Kasumi-1 (cell line): ENCODE measurements at places on chromosomes 2 and 18.

DNA sequence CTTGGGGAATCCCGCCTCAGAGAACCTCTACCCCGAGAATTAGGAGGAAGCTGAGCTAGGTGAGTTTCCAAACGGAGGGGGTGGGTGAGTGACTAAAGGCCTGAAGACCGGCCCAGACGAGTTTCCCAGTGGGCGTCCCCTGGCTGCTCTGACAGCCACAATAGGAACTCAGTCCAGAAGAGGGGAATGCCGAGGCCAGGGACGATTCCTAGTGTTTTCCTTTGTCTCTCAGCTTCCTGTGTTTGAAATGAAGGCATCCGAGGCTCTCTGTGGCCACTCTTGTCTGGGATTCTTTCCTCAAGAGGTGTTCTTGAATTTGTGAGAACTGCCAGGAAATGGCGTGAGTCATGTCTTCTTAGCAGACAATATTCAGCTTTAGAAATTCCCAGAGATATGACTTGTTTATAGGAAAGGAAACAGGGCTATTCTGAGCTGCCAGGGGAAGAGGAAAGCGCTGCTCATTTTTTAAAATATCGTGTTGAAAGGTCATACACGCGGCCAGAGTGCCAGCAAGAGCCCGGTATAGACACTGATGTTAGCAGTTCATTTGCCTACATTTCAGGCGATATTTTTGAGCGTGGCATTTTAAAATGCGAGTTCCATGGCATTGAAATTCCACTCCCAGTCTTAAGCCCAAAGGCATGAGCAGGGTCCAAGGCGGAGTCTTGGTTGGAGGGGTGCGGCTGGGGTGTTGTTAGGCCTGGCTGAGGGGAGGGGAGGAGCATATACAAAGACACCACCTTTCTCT, 169.1 kb upstream of the KLF7 start:
- no peak for DNase-seq

DNA sequence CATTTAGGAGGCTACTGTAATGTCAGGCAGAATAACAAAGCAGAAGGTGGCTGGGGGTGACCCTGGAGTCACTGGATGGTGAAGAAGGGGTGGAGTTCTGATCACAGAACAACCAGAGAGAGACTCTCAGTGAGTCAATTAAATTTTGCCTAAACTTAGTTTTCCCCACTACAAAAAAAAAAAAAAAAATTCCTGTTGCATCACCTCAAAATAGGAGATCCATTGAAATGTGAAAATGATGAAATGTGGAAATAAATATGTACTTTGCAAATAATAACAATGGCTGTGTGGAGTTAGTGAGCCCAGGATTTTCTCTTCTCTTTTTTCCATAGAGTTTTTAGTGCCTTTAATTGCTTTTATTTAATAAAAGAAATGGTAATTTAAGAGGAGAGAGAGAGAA, 165.5 kb downstream of the GFPT1 start:
- no peak for DNase-seq

DNA sequence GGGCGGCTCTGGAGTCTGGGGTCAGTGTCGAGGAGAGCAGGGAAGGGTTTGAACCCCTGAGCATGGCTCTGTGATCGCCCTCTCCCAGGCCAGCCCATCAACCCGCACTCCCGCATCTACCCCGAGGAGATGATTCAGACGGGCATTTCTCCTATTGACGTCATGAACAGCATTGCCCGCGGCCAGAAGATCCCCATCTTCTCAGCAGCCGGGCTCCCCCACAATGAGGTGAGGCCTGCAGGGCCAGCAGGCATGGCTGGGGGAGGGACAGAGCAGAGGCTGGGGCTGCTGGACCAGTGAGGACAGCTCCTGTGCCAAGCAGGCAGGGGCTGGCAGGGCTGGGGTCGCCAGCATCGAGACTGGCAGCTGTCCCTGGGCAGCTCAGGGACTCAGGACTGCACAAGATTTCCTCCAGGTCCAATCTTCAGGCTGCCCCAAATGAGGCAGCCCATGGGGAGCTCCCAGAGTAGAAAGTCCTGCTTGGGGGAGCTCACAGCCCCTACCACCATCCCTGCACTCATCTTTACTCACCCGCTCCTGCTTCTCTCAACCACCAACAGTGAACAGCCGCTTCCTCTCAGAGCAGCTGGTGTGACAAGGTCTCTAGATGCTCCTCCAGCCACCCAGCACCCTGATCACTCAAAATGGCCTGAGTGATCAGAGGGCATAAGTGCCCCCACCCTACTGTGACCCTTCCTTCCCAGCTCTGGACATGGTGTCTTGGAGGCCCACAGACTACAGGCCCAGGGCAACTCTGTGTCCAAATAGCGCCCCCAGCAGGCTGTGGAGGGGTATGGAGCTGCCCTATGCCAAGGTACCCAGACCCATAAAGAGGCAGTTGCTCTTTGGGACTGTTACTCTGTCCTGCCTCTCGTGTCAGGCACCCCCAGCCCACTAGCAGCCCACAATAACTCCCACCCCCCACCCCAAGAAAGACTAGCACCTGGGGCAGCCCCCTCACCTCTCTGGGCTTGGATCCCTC, 18.3 kb upstream of the ANKRD53 start:
- DNase-seq, result no peak

DNA sequence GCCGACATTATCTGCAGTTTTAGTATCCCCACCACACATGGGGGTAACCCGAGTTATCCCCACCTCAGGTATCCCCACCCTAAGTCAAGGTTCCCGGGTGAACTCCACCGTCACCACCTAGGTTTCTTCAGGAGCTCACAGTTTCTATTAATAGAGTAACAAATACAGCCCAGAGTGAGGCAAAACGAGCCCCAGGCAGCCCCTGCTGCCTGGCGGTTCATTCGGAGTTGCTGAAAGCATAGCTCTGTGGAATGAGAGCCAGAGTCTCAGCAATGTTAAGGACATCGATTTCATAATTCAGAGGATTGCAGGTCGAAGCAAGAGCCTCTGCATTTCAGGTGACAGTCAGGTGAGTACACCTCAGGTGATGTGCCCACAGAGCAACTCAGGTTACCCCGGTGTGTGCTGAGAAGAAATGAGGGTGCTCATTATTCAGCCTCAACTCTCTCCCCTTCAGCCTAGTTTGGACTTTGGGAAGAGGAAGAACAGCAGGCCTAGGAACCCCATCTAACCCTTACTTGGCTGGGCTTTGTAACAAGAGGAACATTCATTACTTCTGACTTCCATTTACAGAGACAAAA, 10.7 kb downstream of the SATB2 start:
- DNase-seq, result no peak

- no peak for DNase-seq
These were observed 90.1 kb downstream of the DPP4 start for GRCh38 chr2:161983866-161984265.

GRCh38 chr2:113206251-113206650, 32.5 kb downstream of the PSD4 start:
- DNase-seq, result no peak

- DNase-seq, result no peak
These were observed 79.7 kb downstream of the GBX2 start for GRCh38 chr2:236088368-236089057.

DNA sequence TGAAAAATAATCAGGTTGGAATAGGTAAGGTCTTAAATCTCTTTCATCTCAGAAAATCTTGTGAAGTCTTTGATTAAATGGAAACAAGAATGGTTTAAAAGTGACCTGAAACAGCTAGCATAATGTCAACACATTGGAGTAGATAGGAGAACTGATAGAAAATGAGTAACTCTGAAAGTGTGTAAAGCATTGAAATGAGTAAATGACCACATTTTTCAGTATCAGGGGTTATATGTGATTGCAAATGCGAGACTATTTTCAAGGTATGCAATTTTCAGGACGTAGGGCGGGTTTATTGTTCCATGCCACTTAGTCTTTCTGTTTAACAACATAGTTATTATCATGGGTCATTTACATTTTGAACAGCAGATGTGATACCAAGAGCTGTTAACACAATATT, 1383.2 kb downstream of the LRP1B start:
- DNase-seq, result no peak

- DNase-seq, result peak; percentile 85
These were observed 52.0 kb upstream of the CALCRL start for GRCh38 chr2:187499941-187500532.

GRCh38 chr2:12005886-12006681, 259.7 kb downstream of the LPIN1 start:
- DNase-seq, result peak; percentile 81

DNA sequence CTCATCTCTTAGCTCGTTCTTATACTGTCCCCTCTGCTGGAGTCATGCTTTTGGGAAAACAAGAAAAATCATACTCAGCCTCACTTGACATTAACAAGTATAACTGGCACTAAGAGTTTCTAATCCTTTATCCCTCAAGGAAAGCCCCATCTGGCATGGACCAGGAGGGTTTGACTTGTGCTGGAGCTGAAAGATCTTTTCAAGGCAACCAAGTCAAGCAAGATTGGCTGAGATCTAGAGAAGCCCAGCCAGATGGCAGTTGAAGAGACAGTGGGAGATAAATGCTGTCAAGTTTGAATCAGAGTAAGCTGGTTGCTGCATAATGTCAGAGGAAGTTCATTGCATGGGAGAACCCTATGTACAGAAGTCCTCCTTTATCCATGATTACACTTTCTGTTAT, 336.5 kb upstream of the LRP1B start:
- no peak for DNase-seq

GRCh38 chr2:239153806-239154591, 246.8 kb downstream of the HDAC4 start:
- no peak for DNase-seq

- DNase-seq, result no peak
These were observed 257.7 kb upstream of the COPS8 start for GRCh38 chr2:236827997-236828396.

DNA sequence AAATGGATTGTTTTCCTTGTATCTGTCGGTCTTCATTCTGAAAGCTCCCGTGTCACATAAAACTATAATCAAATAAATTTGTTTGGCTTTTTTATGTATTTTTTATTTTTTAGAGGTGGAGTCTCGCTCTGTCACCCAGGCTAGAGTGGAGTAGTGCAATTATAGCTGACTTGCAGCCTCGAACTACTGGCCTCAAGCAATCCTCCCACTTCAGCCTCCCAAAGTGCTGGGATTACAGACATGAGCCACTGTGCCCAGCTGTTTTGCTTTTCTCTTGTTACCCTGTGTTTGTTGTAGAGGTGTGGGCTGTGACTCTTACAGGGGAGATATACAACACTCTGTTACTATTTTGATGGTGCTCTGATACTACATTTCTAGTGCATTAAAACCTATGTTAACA, 2.2 kb downstream of the GALM start:
- DNase-seq, result no peak

DNA sequence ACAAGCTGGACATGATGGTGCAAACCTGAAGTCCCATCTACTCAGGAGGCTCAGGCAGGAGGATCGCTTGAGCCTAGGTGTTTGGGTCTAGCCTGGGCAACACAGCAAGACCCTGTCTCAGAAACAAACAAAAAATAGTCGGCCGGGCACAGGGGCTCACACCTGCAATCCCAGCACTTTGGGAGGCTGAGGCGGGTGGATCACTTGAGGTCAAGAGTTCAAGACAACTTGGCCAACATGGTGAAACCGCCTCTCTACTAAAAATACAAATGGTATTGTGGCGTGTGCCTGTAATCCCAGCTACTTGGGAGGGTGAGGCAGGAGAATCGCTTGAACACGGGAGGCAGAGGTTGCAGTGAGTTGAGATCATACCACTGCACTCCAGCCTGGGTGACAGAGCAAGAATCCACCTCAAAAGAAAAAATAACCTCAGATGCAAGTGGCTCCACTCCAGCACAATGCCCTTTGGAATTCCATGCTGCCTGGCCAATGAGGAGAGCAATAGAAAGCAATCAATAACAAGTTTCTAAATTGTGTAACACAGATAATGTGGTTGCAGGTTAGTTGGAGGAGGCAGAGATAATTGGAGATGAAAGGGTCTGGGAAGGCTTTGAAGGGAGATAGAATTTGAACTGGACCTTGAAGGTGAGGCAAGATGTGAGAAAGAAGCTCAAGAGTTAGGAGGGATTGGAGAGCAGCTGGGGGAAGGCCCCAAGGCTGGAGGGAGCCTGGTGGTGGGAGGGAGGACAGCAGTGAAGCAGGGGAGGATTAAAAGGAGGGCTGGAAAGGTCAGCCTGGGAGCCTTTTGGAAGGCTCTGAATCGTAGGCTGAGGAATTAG, 6.0 kb downstream of the TTC31 start:
- DNase-seq, result no peak

GRCh38 chr2:12717191-12718014, 667 bp downstream of the TRIB2 start:
- DNase-seq, result peak; percentile 62

DNA sequence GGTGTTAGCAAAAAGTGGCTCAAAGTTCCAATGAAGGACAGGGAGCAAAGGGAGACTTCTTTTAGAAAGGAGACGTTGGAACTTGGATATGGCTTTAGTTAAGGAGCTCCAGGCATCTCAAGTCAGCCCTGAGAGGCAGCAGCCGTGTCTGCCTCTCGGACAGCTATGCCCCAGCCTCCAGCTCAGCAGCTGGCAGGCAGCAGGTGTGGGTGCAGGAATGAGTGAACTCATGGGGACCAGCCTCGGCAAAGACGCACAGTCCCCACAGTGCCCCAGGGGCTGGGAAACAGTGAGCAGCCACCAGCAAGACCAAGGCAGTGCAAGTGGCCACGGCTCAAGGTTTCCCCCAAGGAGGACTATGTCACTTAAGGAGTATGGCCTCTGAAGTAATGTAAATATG, 1.6 kb upstream of the LRRFIP1 start:
- DNase-seq, result no peak

DNA sequence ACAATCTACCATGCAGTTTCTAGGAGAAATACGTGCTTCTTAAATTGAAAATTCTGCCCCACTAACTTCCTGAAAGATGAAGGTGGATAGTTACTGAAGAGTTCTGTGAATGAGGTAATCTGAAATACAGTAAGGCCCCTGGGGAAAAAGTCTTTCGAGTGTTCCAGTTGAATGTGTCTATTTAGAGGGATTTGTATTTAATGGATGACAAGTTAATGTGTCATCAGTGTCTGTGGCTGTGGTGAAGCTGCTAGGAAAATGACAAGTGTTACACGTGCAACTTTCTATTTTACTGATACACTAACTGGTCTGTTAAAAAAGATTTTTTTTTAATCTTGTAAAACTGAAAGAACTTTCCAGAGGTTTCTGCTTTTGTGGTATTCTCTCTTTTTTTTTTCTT, 384.6 kb downstream of the STK39 start:
- no peak for DNase-seq

GRCh38 chr2:241310917-241311566, 4.4 kb downstream of the HDLBP start:
- no peak for DNase-seq

GRCh38 chr18:43396266-43396665, 119.0 kb upstream of the SYT4 start:
- peak; percentile 30 for DNase-seq

- DNase-seq, result no peak
These were observed 4.0 kb downstream of the FLACC1 start for GRCh38 chr2:201353116-201353515.

DNA sequence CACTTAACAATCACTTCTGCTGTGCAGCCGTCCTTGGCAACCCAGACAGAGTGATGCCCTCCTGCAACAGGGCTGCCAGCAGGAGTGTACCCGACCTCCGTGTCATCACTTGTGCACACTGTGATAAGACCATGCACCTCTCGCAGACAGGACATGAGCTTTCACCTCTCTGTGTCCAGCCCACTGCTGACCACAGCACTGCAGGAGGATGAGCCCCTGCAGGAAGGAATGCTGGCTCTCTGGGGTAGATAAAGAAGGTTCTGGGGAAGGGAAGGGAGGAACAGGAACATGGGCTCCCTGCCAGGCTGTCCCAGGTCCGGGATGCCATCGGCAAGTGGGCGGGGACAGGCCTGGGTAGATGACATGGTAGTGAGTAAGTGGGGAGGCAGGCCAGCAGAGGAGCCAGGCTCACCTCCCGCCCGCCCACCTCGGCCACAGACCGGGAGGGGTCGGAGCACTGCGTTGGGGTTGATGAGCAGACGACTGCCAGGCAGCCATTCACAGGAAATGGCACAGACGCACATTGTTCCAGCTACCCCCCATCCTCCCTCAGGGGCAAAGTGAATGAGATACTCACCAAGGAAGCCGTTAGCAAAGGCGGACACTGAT, 18.6 kb upstream of the COL6A3 start:
- DNase-seq, result no peak
